ENCODE measurements at places on chromosomes 5 and 9. TPM values are rescaled to one million over a fixed set of nuclear protein-coding genes. Genes with fewer than 3 reads are reported as not detected.

GRCh38 chr5:149795360-149795759 lies 65.2 kb downstream of the PPARGC1B start:
- no peak for DNase-seq
- no peaks in the 10 kb centered on the region for H3K27me3 ChIP-seq
- H3K36me3 ChIP-seq = no peaks in the 10 kb centered on the region
- peaks cover 11% of the 10 kb centered on the region for H3K4me1 ChIP-seq
- no peak overlapping the region for H3K27ac ChIP-seq

RIGI gene
- 23.0 TPM for polyA plus RNA-seq

OR2Y1 gene
- not detected for polyA plus RNA-seq

- H3K27ac ChIP-seq = no peak overlapping the region
- DNase-seq = no peak
- H3K36me3 ChIP-seq = no peaks in the 10 kb centered on the region
- H3K4me1 ChIP-seq = no peaks in the 10 kb centered on the region
Measured at GRCh38 chr5:121758615-121759014, 93.1 kb upstream of the FTMT start.

DNA sequence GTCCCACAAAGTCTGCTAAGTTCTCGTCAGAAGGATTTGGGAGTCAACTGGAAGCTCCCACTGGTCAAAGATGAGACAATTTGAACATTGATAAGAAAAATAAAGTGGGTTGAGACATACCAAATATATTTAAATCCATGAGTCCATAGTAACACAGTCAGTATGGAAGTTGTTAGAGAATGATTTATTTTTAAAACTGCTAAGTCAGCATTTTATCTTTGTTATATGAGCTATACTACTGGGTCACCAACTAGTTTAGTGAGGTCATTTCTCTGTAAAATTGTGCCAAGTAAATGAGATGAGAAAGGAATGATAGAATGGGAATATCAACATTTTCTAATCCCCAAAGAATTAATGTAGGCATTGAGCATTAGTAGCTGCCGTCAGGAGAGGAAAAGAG lies 60.2 kb downstream of the UHRF2 start:
- H3K27me3 ChIP-seq = no peaks in the 10 kb centered on the region
- H3K27ac ChIP-seq = no peak overlapping the region
- no peak for DNase-seq
- H3K4me1 ChIP-seq = no peaks in the 10 kb centered on the region
- H3K4me3 ChIP-seq = no peak overlapping the region
- H3K36me3 ChIP-seq = peaks cover 5% of the 10 kb centered on the region

DNA sequence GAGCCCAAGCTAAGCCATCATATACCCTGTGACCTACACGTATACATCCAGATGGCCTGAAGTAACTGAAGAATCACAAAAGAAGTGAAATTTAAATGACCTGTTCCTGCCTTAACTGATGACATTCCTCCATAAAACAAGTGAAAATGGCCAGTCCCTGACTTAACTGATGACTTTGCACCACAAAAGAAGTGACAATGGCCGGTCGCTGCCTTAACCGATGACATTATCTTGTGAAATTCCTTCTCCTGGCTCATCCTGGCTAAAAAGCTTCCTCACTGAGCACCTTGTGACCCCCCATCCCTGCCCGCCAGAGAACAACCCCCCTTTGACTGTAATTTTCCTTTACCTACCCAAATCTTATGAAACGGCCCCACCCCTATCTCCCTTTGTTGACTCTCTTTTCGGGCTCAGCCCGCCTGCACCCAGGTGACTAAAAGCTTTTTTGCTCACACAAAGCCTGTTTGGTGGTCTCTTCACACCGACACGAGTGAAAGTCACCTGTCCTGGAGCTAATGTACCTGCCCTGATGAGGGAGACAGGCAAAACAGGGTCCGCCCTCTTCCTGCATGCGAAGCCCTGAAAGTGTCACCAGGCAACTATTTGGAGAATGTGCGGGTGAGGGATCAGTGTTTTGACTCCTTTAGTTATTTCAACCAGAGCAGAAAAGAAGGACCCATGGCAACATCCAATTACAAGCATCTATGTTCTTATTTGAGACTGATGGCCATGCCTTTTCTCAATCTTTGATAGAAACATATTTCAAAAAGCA lies 266.1 kb downstream of the SMARCA2 start:
- no peak overlapping the region for H3K27ac ChIP-seq
- no peak overlapping the region for H3K4me3 ChIP-seq
- H3K4me1 ChIP-seq = peaks cover 7% of the 10 kb centered on the region
- no peaks in the 10 kb centered on the region for H3K36me3 ChIP-seq

DROSHA gene
- 22.2 TPM for polyA plus RNA-seq

SLC46A2 gene
- not detected for polyA plus RNA-seq

GRCh38 chr9:112493393-112494137 lies 6.9 kb downstream of the KIAA1958 start:
- H3K27ac ChIP-seq = no peak overlapping the region
- H3K4me3 ChIP-seq = no peak overlapping the region
- H3K36me3 ChIP-seq = no peaks in the 10 kb centered on the region
- no peak for DNase-seq
- H3K4me1 ChIP-seq = peaks cover 2% of the 10 kb centered on the region
- no peaks in the 10 kb centered on the region for H3K27me3 ChIP-seq

GRCh38 chr9:130154816-130155215 lies 17.4 kb upstream of the NCS1 start:
- DNase-seq = no peak
- no peaks in the 10 kb centered on the region for H3K36me3 ChIP-seq
- H3K4me3 ChIP-seq = no peak overlapping the region
- no peak overlapping the region for H3K27ac ChIP-seq
- no peaks in the 10 kb centered on the region for H3K27me3 ChIP-seq
- H3K4me1 ChIP-seq = peaks cover 14% of the 10 kb centered on the region

DNA sequence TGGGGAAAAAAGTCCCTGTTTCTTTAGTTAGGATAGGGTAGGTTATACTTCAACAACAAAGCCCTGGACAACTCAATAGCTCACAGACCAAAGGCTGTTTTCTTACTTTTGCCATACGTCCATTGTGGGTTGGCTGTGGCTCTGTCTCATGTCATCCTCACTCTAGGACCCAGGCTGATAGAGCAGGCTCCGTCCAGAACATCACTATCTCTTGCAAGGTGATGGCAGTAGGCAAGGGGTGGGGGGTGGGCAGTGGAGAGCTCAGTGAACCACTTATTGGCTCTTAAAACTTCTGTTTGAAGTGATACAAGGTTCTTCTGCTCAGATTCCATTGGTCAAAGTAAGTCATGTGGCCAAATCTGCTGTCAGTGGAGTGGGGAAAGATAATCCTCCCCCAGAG lies 126.4 kb downstream of the CMYA5 start:
- DNase-seq = no peak
- H3K27ac ChIP-seq = no peak overlapping the region
- no peaks in the 10 kb centered on the region for H3K4me1 ChIP-seq
- no peak overlapping the region for H3K4me3 ChIP-seq
- H3K36me3 ChIP-seq = no peaks in the 10 kb centered on the region
- H3K27me3 ChIP-seq = no peaks in the 10 kb centered on the region

UAP1L1 gene
- polyA plus RNA-seq = 2.7 TPM

GRCh38 chr5:150765011-150765798 lies 6.4 kb upstream of the DCTN4 start:
- H3K27ac ChIP-seq = no peak overlapping the region
- no peaks in the 10 kb centered on the region for H3K27me3 ChIP-seq
- no peaks in the 10 kb centered on the region for H3K36me3 ChIP-seq
- no peak for DNase-seq
- peaks cover 15% of the 10 kb centered on the region for H3K4me1 ChIP-seq

DNA sequence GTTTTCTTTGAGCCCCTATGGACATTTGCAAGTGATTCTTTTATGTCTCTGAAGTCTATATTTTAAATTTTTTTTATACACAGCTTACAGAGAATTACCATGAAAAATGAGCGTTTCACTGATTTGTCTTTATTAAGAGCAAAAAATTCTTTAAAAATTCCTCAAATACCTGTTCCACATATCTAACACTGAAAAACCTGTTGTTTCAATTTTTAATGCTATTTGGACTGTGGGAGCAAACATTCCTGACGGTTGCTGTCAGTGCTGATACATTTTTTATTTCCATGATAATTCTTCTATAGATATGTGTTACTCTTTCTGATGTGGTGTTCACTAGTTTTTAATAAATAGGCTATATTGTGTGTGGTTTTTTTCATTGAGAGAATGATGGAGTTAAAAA lies 199.8 kb downstream of the GDNF start:
- no peak for DNase-seq
- H3K4me3 ChIP-seq = no peak overlapping the region
- H3K4me1 ChIP-seq = no peaks in the 10 kb centered on the region

DNA sequence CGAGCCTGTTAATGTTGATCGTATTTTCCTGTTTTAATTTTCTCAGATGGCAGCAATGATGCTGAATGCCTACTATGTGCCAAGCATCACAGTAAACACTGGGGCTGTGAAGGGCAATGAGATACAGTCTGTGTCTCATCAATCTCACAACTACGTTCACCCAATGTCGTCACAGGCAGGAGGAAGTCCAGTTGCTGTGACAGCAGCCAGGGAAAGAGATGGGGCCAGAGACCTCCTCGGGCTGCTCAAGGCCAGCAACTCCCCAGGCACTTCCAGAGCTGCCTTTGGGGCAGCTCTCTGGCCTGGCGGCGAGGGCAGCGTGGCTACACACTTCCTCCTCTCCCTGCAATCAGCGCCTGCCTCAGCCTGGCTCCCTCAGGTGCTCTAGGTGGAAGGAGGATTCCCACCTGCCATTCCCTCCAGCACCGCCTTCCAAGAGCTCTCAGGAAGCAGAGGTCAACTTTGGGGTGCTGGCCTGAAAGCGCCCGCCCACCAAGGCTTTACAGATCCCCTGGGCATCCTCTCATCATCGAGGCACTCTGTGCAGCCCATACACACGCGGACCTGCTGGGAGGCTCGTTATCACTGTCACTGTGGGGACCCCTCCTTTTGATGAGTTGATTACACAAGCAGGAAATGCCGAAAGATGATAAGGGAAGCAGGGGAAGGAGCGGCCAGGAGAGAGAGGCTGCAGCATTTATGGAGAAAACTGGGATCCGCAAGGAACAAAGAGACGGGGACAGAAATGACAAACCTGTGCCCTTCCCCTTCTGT lies 159.2 kb downstream of the ZDHHC21 start:
- H3K4me1 ChIP-seq = peaks cover 18% of the 10 kb centered on the region
- no peaks in the 10 kb centered on the region for H3K36me3 ChIP-seq

- H3K4me1 ChIP-seq = peaks cover 3% of the 10 kb centered on the region
- DNase-seq = no peak
- no peaks in the 10 kb centered on the region for H3K27me3 ChIP-seq
Measured at GRCh38 chr5:89028595-89029285, 145.8 kb upstream of the MEF2C start.

- no peak overlapping the region for H3K4me3 ChIP-seq
- H3K27me3 ChIP-seq = no peaks in the 10 kb centered on the region
- H3K4me1 ChIP-seq = no peaks in the 10 kb centered on the region
- no peaks in the 10 kb centered on the region for H3K36me3 ChIP-seq
Measured at GRCh38 chr9:89775641-89776040, 170.8 kb downstream of the GADD45G start.

CYSRT1 gene
- polyA plus RNA-seq = 0.80 TPM

GRCh38 chr9:129604766-129605163 lies 16.1 kb downstream of the C9orf50 start:
- H3K36me3 ChIP-seq = no peaks in the 10 kb centered on the region
- no peaks in the 10 kb centered on the region for H3K27me3 ChIP-seq
- peaks cover 8% of the 10 kb centered on the region for H3K4me1 ChIP-seq
- no peak for DNase-seq
- no peak overlapping the region for H3K4me3 ChIP-seq
- no peak overlapping the region for H3K27ac ChIP-seq

GRCh38 chr9:101333926-101334702 lies 50.7 kb downstream of the BAAT start:
- DNase-seq = no peak
- H3K27me3 ChIP-seq = no peaks in the 10 kb centered on the region
- no peak overlapping the region for H3K27ac ChIP-seq
- no peaks in the 10 kb centered on the region for H3K4me1 ChIP-seq
- no peak overlapping the region for H3K4me3 ChIP-seq

DNA sequence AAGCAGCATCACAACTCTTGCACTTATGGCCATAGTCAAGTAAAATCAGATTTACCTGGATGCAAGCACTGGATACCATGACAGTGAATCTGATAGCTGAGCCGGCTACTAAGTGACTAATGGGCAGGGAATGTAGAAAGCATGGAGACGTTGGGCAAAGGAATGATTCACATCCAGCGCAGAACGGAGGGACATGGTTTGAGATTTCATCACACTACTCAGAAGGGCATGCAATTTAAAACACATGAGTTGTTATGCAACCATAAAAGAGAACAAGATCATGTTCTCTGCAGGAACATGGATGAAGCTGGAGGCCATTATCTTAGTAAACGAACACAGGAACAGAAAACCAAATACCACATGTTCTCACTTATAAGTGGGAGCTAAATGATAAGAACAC lies 169.1 kb upstream of the PIK3R1 start:
- H3K4me1 ChIP-seq = peaks cover 15% of the 10 kb centered on the region
- peak overlapping the region; percentile 58 for H3K27ac ChIP-seq
- H3K4me3 ChIP-seq = no peak overlapping the region
- H3K36me3 ChIP-seq = no peaks in the 10 kb centered on the region
- H3K27me3 ChIP-seq = no peaks in the 10 kb centered on the region
- peak; percentile 87 for DNase-seq

DNA sequence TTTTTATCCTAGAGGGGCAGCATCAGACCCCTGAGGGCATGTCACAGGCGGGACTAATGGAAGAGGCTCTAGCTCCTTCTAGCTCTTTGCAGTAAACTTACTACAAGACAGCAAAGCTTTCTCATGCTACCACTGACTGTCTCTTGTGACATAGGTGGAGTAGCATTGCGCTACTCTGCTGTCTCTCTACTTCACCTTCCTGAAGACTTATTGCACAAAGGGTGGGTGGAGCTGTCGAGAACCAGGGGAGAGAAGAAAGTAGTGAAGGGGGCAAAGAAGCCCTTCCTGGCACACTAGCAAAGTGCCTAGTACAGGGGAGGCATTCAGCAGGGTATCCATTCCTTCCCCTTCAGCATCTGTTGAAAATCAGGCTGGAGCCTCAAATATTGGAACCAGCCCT lies 36.1 kb upstream of the NEK6 start:
- no peaks in the 10 kb centered on the region for H3K36me3 ChIP-seq
- no peaks in the 10 kb centered on the region for H3K4me1 ChIP-seq
- H3K27ac ChIP-seq = no peak overlapping the region
- no peak for DNase-seq
- peaks cover 8% of the 10 kb centered on the region for H3K27me3 ChIP-seq
- no peak overlapping the region for H3K4me3 ChIP-seq

GRCh38 chr5:126002222-126002897 lies 420.8 kb upstream of the GRAMD2B start:
- no peaks in the 10 kb centered on the region for H3K27me3 ChIP-seq
- H3K36me3 ChIP-seq = no peaks in the 10 kb centered on the region
- no peak overlapping the region for H3K27ac ChIP-seq

GRCh38 chr5:146669656-146670055 lies 153.7 kb upstream of the GPR151 start:
- no peaks in the 10 kb centered on the region for H3K36me3 ChIP-seq
- no peak overlapping the region for H3K4me3 ChIP-seq
- H3K27ac ChIP-seq = no peak overlapping the region
- H3K4me1 ChIP-seq = no peaks in the 10 kb centered on the region

- no peaks in the 10 kb centered on the region for H3K36me3 ChIP-seq
- peaks cover 3% of the 10 kb centered on the region for H3K27me3 ChIP-seq
- no peaks in the 10 kb centered on the region for H3K4me1 ChIP-seq
- no peak overlapping the region for H3K4me3 ChIP-seq
Measured at GRCh38 chr9:1994180-1994579, 21.0 kb upstream of the SMARCA2 start.

SMIM33 gene
- polyA plus RNA-seq = not detected

GRCh38 chr5:42547894-42548293 lies 124.7 kb downstream of the GHR start:
- no peaks in the 10 kb centered on the region for H3K36me3 ChIP-seq
- no peaks in the 10 kb centered on the region for H3K27me3 ChIP-seq
- no peak overlapping the region for H3K4me3 ChIP-seq
- no peak overlapping the region for H3K27ac ChIP-seq
- DNase-seq = no peak
- H3K4me1 ChIP-seq = no peaks in the 10 kb centered on the region

Measured in keratinocyte (primary cell).